Left colon (tissue), 2 donors: ENCODE measurements at places on chromosomes 1 and 21. TPM values are rescaled to one million over a fixed set of nuclear protein-coding genes. Genes with fewer than 3 reads are reported as not detected.

FGR gene
- 2.2 TPM for total RNA-seq

NEGR1 gene
- total RNA-seq: 13.1 TPM

GRCh38 chr1:217617126-217617525 lies 13.8 kb downstream of the GPATCH2 start:
- no peak for DNase-seq

DNA sequence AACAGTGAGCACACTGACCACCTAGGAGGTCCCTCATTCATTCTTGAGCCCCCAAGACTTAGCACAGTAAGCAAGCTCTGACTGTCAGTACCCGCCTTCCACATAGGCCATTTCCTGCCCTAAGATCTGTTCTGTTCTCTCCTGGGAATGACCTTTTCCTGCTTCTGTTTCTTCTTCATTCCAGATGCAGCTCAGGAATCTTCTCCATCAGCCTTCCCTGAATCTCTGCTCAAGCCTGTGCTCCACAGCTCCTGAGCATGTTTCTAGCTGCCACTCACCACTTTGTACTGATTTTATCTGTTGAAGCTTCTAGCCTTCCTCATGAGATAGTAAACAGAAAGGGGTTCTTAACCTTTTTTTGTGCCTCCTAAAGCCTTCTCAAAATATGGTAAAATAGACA lies 56.6 kb downstream of the ZNF281 start:
- no peak for DNase-seq

DNA sequence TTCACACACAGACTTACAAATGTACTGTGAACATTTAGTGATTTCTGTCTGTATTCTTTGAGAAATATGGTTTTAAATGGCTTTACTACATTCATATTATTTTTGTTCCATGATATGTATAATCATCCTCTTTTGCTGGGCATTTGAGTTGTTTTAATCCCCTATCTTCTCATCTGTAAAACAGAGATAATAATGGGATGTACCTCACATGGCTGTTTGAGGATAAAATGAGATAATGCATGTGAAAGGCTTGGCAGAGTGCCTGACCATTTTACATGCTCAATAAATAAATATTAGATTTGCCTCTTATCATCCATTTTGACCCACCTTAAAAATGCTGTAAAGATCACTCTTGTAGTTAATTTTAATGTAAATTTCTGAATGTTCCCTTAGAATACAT lies 197.2 kb downstream of the C1orf94 start:
- DNase-seq: no peak
